Suppressor macrophage treated with lipopolysaccharide for 1 hour (primary cell): ENCODE measurements at places on chromosomes 2 and 18.

DNA sequence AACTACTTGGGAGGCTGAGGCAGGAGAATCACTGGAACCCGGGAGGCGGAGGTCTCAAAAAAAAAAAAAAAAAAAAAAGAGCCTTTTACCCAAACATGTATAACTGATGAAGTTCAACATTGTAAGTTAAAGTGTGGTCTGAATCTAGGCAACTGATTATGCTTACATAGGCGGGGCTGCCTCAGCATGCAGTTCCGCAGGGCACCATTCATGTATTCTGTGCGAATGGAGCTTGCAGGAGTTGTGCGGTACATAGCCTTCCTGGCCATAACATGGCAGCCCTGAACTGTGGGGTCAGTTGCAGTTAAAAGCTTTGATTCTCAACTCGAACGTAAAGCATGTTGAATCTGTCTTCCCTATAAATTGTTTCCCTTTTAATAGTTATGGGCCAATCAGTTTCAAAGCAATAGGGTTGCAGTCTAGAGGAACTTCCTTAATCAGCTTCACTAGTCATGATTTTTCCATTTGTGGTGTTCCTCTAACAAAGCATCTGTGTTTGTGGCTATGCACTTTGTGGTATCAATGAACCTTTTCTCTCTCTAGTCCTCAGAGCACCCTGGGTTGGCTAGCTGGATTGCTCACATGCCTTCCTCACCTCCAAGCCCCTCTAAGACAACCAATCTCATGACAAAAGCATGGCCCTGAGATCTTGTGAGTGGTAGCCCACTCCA lies 30.6 kb upstream of the CEP68 start:
- peak; percentile 84 for DNase-seq

DNA sequence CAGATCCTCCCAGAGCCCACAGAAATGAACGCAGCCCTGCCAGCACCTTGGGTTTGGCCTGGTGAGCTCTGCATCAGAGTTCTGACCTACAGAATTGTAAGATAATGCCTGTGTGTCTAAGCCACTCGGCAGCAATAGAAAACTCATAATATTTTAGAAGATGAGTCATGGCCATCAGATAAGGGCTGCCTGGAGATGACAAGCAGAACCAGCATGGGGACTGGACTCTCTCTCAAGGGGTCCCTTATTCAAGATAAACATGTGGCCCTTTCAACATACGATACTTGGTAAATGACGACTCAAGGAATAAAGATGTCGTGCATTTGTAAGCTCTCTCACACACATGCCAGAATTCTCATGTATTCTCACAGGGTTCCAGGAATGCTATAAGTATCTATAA lies 8.5 kb upstream of the AGAP1 start:
- no peak for DNase-seq

GRCh38 chr2:55430211-55430975 lies 10.7 kb upstream of the CCDC88A start:
- DNase-seq, result peak; percentile 78

DNA sequence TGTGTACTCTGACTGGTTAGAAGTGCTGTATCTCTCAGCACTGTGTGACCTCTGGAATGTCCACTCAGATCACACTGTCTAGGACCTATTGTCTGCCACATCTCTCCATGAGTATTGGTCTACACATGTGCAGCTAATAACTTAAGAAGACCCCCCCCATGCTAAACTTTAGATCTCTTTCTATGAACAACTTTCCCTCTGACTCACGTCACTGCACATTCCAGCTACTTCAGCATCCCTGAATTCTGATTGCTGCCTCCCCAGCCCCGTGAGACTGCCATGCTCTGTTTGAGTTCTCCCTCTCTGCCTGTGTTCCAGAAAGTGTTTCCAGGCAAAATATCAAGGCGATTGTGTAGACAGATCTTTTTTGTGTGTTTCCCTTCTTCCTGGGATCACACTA lies 41.8 kb downstream of the RAPGEF4 start:
- DNase-seq, result no peak

DNA sequence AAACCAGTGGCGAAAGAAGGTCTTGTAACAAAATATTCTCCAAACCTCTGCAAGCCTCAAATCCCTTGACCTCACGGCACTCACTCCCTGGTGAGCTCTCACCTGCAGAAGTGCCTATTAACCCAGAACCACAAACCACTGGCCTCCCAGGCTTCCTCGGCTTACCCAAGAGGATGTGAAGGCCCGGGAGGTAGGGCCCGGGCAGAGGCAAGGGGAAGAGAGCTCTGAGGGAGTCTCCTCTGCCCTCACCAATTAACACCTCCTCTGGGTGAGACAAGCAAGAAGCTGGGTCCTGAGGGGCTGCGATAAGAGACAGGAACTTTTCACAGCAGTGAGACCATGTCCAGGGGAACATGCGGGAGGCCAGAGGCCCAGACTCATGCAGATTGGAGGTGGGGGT lies 53.7 kb downstream of the EMX1 start:
- DNase-seq, result no peak

DNA sequence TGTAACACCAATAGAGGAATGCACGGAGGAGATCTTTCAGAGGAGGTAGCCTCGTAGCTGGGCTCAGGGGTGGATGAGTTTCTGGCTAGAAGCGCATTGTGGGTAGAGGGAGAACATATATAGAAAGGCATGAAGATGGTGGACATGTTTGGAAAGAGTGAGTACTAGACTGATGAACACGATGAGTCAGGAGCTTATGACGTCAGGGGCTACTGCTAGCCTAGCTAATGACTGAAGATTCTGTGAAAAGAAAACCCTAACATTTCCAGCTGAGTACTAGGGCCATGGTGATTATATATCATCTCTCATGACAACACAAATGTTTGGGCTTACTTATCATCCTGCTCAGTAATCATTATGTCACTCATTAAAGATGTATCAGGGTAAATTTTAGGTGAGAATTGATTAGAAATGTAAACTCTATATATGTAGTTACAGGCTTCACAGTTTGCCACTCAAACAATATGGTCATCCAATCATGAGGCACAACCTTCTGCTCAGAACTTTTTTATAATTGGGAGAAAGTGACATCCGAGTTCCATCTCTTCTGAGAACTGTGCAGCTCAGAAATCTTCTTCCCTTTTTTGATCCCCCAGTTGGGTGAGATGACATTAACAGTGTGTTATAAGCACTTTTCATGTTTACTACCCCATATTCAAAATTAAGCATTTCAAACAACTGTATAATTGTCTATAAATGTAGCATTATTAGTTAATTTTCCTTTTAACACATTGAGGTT lies 22.2 kb upstream of the IL1RN start:
- DNase-seq, result peak; percentile 95

DNA sequence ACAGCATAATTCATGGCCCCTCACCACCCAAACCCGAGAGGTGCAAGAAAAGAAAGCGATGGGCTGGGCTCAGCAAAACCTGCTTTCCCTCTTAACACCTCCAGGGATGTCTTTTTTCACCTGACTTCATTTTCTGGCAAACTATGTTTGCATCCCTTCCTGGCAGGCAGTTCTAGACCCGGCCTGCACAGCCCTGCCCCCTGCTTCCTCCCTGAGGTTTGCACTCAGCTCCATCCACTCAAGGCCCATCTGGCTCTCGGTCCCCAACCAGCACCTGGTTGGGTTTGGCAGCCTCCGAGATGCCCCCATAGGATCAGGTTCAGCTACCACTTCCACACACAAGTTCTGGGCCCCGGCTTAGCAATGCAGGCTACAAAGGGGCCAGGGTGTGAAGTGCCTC lies 185.7 kb downstream of the SMAD7 start:
- no peak for DNase-seq

GRCh38 chr18:67954594-67954993 lies 438.1 kb upstream of the DSEL start:
- DNase-seq, result no peak

DNA sequence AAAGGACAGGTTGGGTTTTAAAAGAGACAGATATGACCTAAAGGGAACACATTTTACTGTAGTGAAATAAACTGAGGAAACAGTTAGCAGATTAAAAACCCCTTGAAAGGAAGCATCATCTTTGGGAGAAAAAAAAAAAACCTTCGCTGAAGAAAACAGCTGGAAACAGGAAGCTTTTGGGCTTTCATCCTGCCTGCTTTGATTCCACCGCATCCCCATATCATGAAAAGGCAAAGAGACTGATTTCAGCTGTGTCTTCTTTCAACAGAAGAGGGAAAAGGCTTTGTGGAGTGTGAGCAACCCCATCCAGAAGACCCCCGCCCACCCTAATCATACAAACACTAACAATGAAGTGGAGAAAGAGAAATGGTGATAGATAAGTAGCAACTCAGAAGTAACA lies 86.4 kb downstream of the TCF4 start:
- DNase-seq, result no peak

GRCh38 chr2:120313695-120314615 lies 32.0 kb upstream of the INHBB start:
- no peak for DNase-seq

GRCh38 chr2:205772983-205773382 lies 90.7 kb downstream of the NRP2 start:
- no peak for DNase-seq

DNA sequence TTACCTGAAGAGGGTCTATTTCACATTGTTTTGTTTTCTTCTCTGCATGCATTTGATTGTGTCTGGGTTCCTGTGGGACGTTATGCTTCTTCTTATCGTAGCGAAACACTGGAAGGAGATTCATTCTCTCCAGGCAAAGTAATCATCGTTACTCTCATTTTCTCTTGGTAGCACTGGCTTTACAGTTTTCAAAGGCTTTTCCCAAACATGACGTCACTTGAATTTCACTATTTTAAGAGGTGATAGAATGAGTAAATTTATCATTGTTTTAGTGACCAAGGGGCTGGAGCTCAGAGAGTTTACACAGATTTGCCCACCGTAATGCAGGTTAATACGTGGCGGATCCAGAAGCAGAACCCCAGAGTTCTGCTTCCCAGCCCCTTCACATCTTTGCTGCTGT lies 391.4 kb downstream of the DCDC2C start:
- DNase-seq, result no peak

DNA sequence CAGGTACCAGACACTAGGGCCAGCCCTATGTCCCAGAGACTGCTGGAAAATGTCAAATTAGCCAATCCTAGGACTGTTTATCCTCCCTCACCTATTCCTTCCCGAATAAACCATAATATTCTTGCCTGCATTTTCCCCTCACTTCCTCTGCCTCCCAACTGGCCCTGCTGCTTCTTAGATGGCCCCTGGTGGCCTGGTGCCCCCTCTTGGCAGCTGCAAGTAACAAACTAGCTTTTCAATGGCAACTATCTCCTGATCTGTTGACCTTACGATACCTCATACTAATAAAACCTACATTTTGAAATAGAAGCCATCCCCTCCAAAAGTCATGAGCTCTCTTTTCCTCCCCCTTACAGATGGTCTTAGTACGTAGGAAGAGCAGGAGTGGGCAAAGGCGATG lies 132.0 kb downstream of the ALPK2 start:
- DNase-seq, result peak; percentile 45

GRCh38 chr2:61853086-61853846 lies 594 bp downstream of the FAM161A start:
- peak; percentile 82 for DNase-seq

GRCh38 chr2:226730481-226730880 lies 69.1 kb downstream of the IRS1 start:
- DNase-seq, result no peak

DNA sequence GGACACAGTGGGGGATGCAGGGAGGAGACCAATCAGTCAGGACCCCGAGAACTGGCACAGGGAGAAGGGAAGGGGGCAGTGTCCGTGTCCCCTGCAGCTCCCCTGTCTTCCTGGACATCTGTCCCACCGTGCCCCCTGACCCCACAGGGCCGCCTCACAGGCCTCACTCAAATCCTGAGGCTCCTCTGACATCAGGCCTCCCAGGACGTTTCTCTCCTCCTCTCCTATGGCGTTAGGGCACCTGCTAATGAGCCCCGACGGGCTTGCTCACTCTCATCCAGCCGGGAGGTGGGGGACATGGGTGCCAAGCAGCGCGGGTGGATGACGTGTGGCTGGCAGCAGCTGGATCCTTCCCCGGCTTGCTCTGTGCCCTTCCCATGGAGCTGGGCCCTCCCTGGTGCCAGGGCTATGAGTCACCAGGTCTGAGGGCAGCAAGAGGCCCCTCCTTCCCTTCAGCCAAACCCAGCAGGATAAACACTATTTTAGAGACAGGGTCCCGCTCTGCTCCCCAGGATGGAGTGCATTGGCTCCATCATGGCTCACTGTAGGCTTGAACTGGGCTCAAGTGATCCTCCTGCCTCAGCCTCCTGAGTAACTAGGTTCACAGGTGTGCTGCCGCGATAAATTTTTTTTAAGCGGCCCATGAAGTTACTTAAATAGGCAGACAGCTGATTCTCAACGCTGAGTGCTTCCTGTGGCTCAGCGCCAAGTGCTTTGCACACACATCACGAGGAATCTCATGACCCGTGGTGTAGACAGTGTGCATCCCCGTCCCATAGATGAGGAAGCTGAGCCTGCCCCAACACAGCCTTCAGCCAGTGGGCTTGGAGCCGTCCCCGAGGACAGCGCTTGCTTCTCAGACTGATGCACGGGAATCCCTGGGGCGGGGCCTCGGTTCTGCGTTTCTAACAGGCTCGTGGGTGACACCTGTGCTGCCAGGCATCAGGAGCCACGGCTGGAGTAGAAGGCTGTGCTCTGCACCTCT lies 64.5 kb upstream of the HDAC4 start:
- DNase-seq, result peak; percentile 95

DNA sequence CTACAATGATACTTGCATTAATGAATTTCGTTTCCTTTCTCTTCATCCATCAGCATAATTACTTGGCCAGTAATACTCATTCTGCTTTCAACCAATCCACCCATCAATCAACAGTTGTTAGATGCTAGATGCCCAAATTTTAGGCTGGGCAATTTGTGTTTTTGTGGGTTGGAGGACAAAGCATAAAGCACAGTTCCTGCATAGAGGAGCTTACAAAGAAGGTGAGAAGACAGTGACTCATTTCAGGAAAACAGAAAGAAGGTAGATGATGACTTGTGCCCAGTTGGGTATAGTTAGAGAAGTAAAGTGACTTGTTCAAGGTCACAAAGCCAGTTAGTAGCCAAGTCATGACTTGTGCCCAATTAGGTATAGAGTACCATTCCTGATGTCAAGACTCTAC lies 1186.8 kb upstream of the CELF4 start:
- no peak for DNase-seq

- DNase-seq, result peak; percentile 56
Observed at GRCh38 chr2:138827426-138828054, 47.4 kb upstream of the NXPH2 start.

DNA sequence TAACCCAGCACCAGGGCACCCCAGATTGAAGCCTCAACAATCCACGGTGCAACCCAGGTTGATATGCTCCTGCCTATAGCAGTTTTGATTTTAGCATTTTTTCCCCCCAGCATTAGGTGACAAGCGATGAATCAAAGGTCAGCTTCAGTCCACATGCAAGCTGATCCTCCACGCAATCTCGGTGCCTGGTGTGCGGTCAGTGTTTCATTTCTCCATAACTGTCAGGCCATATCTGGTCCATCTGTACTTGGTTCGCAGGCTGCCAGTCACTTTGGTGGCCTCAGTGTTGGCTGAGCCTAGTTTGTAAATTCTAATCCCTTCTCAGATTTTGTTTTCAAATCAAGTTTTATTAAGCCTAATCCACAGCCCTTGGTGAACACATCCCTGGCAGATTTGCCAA lies 30.2 kb downstream of the KCNG3 start:
- no peak for DNase-seq

GRCh38 chr2:73253901-73254300 lies 19.8 kb downstream of the CCT7 start:
- DNase-seq, result peak; percentile 67

GRCh38 chr2:41879235-41879916 lies 168.4 kb upstream of the PKDCC start:
- DNase-seq, result no peak

- DNase-seq, result no peak
Observed at GRCh38 chr2:45127321-45127720, 118.1 kb upstream of the SIX2 start.

- DNase-seq, result no peak
Observed at GRCh38 chr2:71710367-71711132, 257.2 kb downstream of the DYSF start.
